EL (cell line): ENCODE measurements at places on chromosomes 13 and 19.

DNA sequence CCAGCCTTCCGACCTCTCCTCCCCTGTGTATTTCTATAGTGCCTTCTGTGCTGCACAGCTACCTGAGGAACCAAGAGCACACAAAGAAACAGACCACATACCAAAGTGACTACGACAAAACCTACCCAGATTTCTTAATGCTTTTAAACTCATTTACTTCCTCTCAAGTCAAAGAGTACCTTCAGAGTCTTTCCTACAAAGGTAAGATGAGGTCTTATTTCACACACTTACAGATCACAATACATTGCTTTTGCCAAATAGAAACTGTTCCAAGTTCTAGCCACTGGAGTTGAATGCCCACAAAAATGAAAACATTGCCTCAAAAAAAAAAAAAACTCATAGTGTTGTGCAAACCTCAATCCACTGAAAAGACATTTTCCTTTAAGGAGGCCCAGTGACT is 36.4 kb downstream of the TEX26 start:
- no peak for DNase-seq

- DNase-seq = peak; percentile 49
These were observed 7.1 kb upstream of the CIRBP start for GRCh38 chr19:1261798-1262622.

GRCh38 chr13:100124265-100124664 is 35.4 kb downstream of the PCCA start:
- no peak for DNase-seq

- DNase-seq = no peak
These were observed 17.0 kb upstream of the KCNN1 start for GRCh38 chr19:17949956-17950309.

- no peak for DNase-seq
These were observed 1.8 kb upstream of the CKM start for GRCh38 chr19:45324349-45324907.

- no peak for DNase-seq
These were observed 28.7 kb upstream of the EPHX3 start for GRCh38 chr19:15260939-15261338.

DNA sequence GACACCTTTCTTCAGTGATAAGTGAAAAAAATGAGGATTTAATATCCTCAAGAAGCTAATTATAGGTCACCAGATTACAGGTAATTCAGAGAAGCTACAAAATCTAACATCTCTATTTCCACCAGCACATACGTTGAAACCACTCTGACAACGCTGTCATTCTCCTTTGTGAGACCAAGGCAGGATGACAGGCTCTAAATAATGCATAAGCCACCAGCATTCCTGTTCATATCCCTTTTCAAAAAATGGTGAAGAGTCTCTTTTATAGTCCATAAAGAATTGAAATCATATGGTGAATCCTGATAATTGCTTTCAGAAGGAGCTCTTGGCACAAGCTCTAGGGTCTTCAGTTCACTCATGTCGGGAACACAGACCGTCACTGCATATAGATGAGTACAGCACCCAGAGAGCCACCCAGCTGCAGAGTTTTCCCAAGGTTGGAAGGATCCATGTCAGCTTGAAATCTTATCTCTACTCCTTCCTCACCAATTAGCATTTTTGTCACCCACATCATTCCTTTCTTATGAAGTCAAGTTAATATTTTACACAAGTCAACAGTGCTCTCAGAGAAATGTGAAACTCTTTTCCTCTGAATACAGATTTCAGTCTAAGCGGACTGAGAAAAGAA is 431.4 kb downstream of the TBC1D4 start:
- DNase-seq = peak; percentile 58

- no peak for DNase-seq
These were observed 166.4 kb upstream of the SOX1 start for GRCh38 chr13:111900390-111901131.

DNA sequence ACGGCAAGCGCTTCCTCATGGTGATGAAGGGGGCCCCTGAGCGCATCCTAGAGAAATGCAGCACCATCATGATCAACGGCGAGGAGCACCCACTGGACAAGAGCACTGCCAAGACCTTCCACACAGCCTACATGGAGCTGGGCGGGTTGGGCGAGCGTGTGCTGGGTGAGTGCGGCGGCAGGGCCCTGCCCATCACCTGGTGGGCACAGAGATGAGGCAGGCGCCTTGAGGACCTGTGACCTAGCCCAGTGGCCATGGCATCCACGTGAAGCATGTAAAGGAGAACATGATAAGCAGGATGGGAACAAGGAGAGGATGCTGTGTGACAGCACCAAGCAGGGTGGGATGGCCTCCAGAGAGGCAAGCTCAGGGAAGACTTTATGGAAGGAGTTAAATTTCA is 18.5 kb downstream of the ATP12A start:
- no peak for DNase-seq

DNA sequence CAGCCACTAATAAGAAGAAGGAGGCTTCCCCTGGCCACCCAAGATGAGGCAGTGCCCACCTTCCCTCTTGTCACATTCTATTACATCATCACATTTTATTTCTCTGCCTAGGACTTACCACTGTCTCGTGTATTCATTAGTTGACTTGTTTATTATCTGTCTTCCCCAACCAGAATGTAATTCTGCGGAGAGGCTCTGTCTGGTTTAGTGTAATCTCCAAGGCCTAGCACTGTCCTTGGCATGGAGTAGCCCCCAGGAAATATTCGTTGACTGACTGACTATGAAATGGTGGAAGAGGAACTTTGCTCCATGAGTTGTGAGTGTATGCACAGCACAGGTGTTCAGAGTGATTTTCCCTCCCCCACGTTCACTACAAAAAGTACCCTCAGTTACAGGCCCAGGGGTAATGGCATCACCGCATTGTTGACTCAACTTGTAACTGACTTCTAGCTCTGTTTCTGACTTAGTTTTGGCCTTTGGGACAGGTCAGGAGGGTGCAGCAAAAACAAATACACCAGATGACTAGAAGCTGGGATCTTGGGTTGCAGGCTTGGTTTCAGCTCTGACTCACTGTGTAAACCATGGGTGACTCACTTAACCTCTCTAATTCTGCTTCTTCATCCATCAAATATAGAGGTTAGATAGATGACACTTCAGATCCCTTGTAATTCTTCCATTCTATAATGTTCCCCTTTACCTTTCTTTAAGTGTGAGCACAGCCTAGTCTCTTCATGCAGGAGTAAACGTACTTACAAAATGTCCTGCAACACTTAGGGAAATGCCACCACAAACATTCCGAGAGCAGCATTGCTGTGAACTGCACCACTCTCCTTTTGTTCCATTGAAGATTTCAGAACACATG is 229.7 kb downstream of the KCNRG start:
- peak; percentile 91 for DNase-seq

GRCh38 chr19:41951686-41952172 is 7.4 kb downstream of the RABAC1 start:
- peak; percentile 74 for DNase-seq

- peak; percentile 91 for DNase-seq
These were observed at the start of gene ZNF761 for GRCh38 chr19:53431399-53432087. Gene ZNF761, plus strand, starts transcription at chr19:53431984. Its CDS starts 15,285 bp downstream, at chr19:53447269.

DNA sequence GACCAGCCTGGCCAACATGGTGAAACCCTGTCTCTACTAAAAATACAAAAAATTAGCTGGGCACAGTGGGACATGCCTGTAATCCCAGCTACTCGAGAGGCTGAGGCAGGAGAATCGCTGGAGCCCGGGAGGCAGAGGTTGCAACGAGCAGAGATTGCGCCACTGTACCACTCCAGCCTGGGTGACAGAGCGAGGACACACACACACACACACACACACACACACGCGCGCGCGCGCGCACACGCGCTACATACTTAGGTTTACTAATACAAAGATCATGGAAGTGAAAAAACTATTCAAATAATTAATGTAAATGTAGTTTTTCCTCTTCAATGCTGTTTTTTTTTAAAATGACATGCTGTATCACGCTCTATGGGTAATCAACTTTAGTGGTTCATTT is 58.5 kb upstream of the ZDHHC20 start:
- no peak for DNase-seq

DNA sequence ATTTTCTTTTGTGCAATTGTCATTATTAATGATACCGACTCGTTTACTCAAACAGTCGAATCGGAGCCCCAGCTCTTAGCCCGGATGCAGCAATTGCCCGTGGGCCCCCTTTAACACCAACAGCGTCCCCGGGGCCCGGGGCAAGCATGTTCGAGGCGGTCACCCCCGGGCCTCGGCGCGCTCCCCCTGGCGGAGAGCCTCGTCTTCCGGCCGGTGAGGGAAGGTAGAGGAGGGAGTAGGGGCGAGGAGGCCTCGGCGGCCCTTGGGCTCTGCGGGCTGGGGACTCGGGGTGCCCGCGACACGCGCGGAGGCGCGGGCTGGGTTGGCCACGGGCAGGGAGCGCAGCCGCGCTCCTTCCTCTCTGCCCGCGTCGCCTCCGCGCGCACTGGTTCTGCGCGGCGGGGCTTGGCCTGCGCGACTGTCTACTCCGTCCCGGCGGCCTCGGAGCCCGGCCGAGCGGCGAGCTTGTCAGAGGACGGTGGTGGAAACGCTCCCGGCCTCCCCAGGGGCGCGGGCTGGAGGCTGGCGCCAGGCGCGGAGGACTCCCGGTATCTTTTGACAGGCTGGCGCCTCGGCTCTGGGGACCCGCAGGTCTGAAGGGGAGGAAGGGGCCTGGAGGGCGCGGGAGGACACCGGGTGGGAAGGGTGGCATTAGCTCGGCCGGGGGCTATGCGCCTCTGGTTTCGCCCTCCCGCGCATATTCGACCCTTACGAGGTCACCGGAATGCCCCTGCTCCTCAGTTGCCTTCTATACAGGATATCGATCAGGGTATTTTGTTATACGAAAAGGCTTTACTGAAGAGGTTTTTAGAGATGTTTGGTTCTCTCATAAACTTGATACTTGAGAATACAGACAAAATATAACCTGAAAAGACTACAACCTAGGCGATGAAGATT is 1.5 kb downstream of the BIVM start:
- DNase-seq = peak; percentile 81

GRCh38 chr13:113646376-113646775 is 11.6 kb downstream of the ATP4B start:
- no peak for DNase-seq

GRCh38 chr13:94602467-94602866 is 810 bp downstream of the GPR180 start:
- DNase-seq = no peak
